ENCODE measurements at places on chromosomes 11 and 22. TPM values are rescaled to one million over a fixed set of nuclear protein-coding genes. Genes with fewer than 3 reads are reported as not detected.

DNA sequence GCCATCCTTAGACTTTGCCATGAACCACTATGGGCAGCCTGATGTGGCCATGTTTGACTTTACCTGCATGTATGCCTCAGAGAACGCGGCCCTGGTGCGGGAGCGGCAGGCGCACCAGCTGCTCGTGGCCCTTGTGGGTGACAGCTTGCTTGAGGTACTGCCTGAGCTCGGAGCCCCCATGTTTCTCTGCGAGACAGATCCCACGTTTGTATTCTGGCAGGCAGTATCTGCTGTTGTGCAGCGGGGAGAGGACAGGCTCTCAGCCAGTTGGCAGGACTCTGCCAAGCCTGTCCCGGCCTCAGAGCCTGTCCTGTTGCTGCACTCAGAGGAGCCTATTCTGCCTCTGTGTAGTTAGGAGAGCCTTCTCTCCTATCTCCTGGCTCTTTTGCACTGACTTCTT, 109.9 kb downstream of the MICAL2 start:
- DNase-seq, result no peak

- DNase-seq, result no peak
Measured at GRCh38 chr11:124757320-124757719, 4.8 kb downstream of the ESAM start.

DNA sequence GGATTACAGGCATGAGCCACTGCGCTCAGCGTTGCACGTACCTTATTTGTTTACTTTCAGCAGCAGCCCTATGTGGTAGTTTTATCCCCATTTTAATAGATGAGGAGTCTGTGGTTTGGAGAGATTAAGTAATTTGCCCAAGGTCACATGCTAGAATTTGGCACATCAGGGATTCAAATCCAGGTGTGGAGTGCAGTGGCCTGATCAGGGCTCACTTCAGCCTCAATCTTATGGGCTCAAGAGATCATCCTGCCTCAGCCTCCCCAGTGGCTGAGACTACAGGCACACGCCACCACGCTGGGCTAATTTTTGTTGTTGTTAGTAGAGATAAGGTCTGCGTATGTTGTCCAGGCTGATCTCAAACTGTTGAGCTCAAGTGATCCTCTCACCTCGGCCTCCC, 18.5 kb upstream of the SPTBN2 start:
- no peak for DNase-seq

- DNase-seq, result no peak
Measured at GRCh38 chr11:77144857-77145428, 16.9 kb downstream of the MYO7A start.

DNA sequence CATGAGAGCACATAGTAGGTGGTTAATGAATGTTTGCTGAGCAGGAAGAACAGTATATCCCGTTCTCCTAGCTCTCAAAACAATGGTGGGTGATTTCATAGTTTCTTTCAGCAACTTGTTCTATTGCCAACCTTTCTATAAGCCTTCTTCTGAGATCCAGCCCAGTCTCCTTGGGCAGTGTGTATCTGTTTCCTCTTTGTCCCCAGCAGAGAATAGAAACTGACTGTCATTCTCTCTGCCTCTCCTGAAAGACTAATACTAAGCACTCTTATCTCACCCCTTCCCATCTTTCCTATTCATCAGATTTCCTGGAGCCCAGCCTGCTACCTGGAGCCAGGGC, 272.9 kb downstream of the ST3GAL4 start:
- no peak for DNase-seq

- DNase-seq, result no peak
Measured at GRCh38 chr22:31344578-31345330, 1.4 kb downstream of the PATZ1 start.

GRCh38 chr11:36274414-36274813, 14.8 kb downstream of the COMMD9 start:
- DNase-seq, result no peak

DNA sequence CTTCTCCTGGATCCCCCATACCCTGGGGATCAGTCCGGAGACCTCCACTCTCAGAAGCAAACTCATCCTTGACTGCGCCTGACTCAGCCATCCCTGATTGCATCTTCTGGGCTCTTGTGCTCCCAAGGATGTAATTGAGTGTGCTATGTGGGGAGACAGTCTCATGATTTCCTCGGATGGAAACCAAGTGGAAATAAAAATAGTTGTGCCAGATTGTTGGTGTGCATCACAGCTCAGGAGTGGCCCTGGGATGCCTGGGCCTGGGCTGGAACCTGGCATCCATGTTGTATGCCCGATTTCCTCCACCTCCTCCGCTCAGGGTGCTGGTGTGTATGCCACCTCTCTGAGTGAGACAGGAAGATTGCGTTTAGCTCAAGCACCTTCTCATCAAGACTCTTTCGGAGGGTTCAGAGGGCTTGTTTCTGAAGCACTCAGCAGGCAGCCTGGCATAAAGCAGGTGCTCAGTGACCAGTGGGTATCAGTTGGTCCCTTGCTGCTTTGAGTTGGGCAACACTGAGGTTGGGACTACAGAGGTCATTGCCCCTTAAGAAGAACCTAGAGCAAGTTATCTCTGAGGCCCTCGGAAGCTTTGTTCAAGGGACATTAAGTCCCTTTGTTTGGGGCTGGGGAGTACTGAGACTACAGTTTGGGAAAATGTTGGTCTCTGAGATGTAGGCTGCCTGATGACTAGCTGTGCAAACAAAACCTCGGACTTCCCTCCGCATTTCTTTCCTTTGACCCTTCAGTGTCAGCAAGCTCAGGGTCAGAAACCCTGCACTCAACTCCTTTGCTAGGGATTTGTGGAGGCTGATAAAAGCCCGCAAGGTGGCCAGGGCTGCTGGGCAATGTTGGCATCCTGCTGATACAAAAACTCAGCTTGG, 24.8 kb upstream of the MICAL2 start:
- DNase-seq, result no peak

DNA sequence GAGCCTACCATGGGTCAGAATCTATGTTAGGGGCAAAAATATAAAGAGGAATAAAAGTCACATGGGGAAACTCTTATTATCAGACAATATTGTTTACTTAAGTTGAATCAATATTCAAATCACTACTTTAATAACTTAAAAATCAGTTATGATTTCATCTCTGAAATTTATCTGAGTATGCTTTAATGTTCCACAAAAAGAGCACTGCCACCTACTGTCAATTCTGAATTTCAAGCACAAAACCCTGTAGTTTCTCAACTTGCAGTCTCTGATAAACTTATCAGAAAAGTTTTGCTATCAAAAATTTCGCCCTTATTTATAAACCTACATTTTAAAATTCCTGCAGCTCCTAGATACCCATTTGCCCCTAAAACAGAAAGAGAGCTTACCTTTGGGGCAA, 47.3 kb downstream of the RDX start:
- DNase-seq, result no peak

DNA sequence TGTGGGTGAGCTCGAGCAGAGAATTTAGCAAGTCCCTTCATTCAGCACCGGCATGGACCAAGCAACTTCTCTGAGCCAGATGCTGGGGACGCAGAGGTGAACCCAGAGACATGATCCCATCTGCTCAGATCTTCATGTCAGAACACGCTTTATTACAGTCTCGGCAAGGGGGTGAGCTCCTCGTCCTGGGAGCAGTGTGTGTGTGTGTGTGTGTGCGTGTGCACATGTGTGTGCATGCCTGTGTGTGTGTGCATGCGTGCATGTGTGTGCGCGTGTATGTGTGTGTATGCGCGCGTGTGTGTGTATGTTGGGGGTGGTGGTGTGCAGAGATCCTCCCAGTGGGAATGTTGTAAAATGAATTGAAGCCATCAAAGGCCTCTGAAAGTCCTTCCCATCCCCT, 9.8 kb downstream of the MIAT start:
- DNase-seq, result no peak

DNA sequence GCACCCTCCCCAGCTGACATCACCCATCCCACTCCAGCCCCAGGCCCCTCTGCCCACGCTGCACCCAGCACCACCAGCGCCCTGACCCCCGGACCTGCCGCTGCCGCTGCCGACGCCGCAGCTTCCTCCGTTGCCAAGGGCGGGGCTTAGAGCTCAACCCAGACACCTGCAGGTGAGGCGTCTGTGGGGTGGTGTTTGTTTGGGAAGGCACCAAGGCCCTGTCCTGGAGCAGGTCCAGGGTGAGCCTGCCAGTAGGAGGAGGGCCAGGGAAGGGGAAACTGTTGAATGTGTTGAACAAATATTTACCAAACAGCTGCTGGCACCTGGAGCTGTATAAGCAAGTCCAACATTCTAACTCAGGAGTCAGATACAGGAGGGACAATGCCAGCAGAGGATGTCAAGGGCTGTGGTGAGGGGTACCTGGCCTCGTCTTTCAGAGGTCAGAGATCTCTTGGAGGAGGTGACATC, 3.1 kb downstream of the VEGFB start:
- DNase-seq, result no peak

- DNase-seq, result no peak
Measured at GRCh38 chr11:41222236-41222635, 237.2 kb downstream of the LRRC4C start.

DNA sequence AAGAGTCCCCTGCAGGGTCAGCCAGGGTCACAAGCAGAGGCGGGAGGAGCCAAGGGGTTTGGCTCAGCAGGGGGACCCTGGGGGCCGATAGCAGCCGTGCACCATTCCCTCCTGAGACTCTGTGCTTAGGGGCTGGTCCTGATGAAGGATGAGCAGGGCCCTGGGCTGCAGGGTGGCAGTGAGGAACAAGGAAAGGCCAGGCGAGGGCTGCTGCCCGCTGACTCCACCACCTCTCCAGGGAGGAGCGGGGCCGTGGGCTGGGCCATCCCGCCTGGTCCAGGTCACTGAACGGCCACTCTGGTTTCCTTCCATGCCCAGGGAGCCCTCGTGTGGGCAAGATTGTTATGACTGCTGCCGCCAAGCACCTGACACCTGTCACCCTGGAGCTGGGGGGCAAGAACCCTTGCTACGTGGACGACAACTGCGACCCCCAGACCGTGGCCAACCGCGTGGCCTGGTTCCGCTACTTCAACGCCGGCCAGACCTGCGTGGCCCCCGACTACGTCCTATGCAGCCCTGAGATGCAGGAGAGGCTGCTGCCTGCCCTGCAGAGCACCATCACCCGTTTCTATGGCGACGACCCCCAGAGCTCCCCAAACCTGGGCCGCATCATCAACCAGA, 9.2 kb upstream of the NDUFS8 start:
- DNase-seq, result no peak

Gene SDHAF2
- polyA plus RNA-seq, result 71.6 TPM

Gene PARVG
- polyA plus RNA-seq, result 0.01 TPM

Gene B4GALNT4
- 7.8 TPM for polyA plus RNA-seq

Gene FREY1
- 0.35 TPM for polyA plus RNA-seq

Gene SCGB2A2
- polyA plus RNA-seq, result not detected

Gene GLYAT
- not detected for polyA plus RNA-seq

Gene KRTAP5-11
- polyA plus RNA-seq, result not detected
